ENCODE measurements at places on chromosomes 6 and 20.

GRCh38 chr20:18835466-18836256 is 22.1 kb downstream of the SCP2D1 start:
- DNase-seq: no peak

GRCh38 chr20:33299111-33299603 is 16.1 kb downstream of the BPIFB1 start:
- DNase-seq: peak; percentile 62

GRCh38 chr6:52876056-52876787 is 33.3 kb downstream of the GSTA3 start:
- DNase-seq: no peak

- no peak for DNase-seq
These were observed 329.2 kb downstream of the CBLN4 start for GRCh38 chr20:55676097-55676496.

GRCh38 chr6:111844921-111845320 is 28.3 kb downstream of the FYN start:
- DNase-seq: no peak

DNA sequence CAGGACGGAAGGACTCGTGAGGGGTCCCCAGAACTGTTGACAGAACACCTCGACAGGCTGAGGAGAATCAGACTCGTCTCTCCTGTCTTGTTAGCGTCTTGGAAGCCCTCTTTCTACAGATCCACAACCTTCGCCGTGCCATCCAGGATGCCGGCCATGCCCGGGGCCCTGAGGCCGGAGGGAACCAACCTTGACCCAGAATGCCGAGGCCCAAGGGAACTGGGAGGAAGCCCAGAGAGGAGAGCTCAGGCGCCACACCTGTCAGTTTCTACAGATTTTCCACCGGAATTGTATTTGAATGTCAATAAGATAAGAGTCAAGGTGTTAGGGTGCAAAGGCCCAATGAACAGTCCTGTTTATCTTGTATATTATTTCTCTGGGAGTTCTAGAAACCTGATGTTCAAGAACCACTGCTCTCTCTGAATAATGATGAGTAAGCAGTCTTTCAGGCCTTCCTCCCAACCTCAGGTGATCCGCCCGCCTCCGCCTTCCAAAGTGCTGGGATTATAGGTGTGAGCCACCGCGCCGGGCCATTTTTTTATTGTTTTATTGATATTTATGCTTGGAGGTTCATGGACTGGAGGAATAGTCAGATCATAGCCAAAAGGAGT is 799 bp upstream of the ME1 start:
- DNase-seq: no peak

DNA sequence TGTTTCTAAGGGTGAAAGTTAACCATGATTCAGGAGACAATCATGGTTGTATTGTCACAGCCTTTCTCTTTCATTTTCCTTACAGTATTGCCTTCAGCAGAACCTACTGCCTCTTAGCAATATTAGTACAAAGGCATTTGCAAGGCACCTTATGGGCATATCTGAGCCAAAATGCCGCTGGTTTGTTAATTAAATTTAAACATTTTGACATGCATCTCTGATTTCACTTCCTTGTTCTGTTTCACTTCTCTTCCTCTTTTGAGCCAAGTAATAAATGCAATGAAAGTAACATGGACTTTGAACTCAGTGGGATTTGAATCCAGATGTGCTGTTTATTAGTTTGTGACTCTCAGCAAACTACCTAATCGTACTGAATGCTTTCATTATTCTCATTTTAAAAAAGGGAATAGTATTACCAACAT is 467.4 kb upstream of the CITED2 start:
- DNase-seq: no peak

- DNase-seq: no peak
These were observed 369.0 kb downstream of the ARHGAP18 start for GRCh38 chr6:129340983-129341382.

GRCh38 chr6:98831057-98831958 is 3.1 kb upstream of the POU3F2 start:
- no peak for DNase-seq

DNA sequence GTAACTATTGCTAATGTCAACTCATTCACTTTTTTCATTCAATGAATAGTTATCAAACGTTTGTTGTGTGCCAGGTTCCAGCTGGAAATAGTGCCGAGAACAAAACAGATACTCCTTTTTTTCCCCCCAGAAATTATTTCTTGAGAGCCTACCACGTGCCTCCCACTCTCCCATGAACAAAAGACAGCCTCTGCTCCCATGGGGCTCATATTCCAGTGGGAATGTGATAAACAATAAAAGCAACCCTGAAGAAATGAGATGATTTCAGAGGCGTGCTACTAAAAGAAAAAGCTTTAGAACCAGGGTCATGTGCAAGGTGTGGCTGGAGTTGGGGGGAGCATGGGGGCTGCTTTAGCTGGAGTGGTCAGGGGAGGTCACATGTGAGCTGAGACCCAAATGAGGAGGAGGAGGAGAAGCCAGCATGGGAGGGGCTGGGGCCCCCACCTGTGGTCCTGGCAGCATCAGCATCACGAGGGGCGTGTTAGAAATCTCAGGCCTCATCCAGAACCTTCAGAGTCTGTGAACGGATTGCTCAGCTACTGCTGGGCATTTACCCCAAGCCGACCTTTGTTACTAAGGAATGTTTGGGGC is 157.4 kb downstream of the EYA2 start:
- no peak for DNase-seq

DNA sequence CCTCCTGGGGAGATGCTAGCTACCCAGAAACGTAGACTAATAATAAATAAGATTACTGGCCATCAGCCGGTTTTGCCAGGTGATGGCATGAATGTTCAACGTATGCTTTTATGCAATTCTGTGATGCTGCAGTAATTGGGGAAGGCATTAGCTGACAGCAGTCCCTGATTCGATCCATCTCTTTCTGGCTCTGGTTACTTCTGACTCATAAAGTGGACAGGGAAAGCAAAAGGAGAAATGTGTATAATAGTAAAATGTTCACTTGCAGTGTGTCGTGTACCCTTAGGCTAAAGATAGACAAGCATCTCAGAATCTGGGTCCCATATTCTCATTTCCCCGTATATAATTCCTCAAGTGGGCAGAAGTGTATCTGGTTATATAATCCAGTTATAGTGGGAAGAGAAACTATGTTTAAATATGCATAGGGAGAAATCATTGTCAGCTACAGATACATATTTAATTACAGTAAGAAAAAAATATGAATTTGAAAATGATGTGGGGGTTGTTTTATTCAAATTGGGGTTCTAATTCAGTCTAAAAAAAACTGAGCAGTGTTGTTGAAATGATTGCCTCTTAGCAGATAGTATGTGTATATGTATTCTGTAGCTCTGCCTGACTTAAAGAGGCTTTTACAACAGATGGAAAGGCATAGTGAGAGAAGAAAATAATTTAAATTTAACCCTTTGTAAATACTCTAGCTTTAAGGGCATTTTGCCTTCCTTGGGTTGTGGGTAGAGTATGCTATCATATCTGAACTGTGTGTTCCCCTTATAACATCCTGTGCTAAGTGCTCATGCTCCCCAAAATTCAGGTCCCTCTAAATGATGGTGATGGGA is 40.6 kb downstream of the DOK5 start:
- DNase-seq: no peak

GRCh38 chr6:111852725-111853124 is 20.5 kb downstream of the FYN start:
- no peak for DNase-seq

GRCh38 chr6:114559419-114559818 is 216.6 kb upstream of the HS3ST5 start:
- no peak for DNase-seq

DNA sequence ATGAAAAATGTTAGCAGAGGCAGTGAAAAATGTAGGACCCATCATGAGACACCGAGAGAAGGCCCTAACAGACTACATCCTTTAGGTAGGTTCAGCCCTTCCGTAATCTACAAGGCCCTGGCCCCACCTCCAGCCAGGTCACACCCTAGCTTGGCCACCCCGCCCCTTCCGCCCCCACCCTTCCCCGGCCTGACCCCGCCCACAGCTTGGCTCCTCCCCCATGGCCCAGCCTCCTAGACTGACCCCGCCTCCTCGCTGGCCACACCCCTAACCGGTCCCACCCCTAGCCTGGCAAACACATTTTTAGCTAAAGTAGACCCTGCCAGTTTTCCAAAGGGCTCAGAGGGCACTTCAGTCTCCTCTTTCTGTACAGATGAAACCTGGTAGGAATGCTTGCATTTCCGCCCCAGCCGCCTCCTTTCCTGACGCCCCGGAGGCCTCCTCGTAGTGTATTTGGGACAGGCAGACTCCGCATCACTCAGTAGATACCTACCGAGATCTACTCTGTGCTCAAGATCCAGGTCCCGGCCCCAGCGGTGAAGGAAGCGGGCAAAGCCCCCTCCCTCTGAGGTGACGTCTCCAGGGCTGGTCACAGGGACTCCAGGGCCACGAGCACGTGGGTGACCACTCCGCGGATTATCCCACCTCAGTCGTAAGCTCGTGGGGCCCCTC is 443.5 kb downstream of the PREX1 start:
- DNase-seq: no peak

DNA sequence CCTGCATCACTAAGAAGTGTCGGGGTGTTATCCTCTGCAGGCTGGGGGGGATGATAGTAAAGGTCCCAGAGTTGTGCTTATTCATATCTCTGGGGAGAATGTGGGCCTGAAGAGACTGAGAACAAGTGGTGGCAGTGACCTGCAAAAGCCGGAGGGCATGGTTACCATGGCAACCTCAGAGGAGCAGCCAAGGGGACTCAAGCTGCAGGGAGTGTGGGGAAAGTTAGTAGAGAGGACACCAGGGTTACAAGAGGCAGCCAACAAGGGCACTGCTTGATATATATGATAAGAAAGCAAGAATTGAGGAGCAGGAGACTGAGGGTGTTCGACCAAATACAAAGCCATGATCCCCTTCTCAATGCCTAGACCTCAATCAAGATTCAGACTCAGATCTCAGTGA is 46.1 kb downstream of the HLA-F start:
- no peak for DNase-seq

DNA sequence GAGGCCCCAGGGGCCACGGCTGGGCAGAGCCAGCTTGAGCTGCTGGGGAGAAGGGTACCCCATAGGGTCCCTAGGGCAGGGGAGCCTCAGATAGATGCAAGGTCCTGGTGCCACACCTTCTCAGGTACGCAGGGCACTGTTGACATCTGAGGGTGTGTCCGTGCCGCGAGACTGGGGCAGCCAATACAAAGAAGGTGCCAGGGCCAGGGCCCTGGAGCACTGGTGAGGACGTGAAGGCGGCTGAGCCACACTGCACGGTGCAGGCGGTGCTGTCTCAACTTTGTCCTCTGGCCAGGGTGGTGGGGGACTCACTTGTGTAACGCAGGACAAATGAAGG is 649 bp upstream of the LRRC73 start:
- no peak for DNase-seq

DNA sequence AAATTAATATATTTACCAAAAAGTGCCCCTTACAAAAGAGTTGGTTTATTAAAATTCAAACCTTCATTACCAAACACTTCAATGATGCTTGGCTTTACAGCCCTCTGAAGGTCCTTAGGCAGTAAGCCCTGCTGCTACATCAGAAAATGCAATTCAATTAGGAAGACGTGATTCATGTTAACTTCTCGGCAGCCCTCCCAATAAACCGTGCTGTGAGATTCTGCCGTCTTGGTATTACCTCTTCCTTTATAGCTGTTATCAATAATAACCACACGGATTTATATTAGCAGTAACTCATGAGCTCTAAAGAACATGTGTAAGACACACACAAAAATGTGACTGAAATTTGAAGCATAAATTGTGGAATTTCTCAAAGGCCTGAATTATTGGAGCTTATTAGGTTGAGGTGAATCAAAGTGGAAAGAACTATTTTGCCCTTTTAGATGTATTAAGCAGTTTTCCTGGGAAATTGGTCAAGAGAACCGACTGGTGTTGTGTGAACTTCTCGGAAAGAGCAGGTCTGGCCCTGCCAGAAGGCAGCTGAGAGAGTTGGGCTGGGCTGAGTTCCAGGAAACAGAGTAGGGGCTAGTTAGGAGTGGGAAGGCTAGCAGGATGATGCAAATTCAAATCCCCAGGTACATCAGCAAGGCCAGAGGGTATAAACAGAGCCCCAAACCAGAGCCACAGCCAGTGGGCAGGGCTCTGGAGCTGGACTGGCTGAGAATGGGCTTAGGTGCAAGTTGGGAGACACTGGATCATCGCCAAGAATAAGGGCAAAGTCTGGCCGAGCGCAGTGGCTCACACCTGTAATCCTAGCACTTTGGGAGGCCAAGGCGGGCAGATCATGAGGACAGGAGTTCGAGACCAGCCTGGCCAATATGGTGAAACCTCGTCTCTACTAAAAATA is 33.1 kb downstream of the FGD2 start:
- DNase-seq: no peak

- DNase-seq: no peak
These were observed 25.0 kb downstream of the TTK start for GRCh38 chr6:80029470-80029869.

DNA sequence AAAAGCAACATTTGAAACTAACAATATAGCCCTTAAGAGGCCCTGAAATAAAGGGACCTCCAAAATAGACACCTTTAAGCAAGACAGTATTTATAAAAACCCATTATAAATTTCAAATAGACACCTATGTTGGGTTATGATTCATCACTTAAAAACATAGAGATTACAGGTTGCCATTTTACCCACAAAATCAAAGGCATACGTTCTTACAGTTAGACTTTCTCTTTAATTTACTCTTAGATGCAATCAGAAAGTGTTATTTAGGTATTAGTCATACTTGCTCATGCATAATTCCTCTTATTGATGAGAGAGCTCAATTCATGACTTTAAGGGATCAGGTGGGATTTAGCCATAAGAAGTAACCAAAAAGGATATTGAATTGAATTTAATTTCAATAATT is 51.5 kb upstream of the TMEM200A start:
- no peak for DNase-seq

DNA sequence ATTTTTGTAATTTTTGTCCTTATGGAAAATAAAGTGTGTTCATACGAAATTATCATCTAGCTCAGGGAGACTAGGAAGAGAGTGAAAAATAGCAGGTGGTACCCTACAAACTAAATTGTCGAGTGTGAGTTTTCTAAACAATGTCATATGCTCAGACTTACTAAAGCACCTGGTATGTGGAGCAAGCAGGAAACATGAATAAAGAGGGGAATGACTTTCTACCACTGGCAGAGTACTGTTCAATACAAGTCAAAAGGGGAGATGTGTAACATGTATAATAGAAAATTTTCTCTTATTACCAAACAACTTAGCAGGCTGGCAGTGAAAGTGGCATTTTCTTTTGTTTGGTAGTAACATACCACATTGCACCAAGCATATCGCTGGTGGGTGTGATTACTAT is 36.1 kb downstream of the CTNNBL1 start:
- DNase-seq: no peak

GRCh38 chr6:147758303-147758702 is 249.8 kb downstream of the SAMD5 start:
- DNase-seq: no peak

DNA sequence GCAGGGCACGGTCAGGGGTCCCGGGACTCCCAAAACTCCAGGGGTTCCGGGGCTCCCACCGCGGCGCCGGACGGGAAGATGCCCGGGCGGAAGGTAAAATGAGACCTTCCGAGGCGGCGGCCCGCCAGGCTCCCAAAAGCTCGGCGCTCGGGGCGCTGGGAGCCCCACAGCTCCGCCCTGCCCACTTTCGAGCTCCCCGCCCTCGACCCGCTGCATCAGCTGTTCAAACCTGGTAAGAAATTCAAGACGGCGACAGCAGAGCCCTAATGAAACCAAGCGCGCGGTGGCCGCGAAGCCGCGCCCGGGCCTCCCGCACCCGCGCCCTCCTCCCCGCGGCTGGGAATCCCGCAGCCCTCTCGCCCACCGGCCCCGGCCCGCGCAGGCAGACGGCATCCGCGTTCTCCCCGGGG is 369 bp downstream of the SLC4A11 start:
- DNase-seq: no peak

- DNase-seq: no peak
These were observed 23.9 kb downstream of the DUSP22 start for GRCh38 chr6:315921-316752.

Measured in stimulated activated CD8-positive, alpha-beta memory T cell treated with anti-CD3 and anti-CD28 coated beads, Interleukin-7, amount 100 ng/mL, for 24 hours (primary cell).